ENCODE measurements at places on chromosomes 2 and 18.

DNA sequence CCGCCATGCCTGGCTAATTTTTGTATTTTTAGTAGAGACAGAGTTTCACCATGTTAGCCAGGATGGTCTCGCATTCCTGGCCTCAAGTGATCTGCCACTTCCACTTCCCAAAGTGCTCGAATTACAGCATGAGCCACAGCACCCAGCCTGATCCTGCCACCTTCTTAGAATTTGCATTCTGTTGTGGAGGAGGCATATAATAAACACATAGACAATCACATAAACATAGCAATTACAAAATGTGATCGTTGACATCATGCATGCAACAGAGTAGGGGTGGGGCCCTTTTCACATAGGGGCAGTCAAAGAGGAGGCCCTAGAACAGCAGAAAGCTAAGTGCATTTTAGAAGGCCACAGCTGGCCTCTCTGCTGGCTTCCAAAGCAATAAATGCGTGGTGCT is 39.9 kb upstream of the TSPYL6 start:
- DNase-seq = no peak

- no peak for DNase-seq
These were observed 21.6 kb downstream of the TNS1 start for GRCh38 chr2:217981084-217981730.

DNA sequence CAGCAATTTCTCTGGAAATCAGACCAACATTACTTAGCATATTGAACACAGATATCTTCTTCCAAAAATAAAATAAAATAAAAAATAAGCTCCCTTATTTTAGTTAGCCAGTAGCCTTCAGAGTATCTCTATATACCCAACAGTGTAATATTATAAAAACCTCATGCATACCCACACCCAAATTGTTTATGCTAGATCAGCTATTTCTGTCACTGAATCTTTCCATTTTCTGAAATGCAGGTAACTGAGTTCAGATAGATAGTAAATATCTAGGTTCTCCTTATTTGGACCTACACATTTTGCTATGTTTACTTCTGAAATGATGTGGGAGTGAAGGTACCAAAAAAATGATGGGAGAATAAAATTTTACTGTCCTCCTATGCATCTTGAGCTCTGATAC is 39.9 kb downstream of the TTC21B start:
- DNase-seq = no peak

DNA sequence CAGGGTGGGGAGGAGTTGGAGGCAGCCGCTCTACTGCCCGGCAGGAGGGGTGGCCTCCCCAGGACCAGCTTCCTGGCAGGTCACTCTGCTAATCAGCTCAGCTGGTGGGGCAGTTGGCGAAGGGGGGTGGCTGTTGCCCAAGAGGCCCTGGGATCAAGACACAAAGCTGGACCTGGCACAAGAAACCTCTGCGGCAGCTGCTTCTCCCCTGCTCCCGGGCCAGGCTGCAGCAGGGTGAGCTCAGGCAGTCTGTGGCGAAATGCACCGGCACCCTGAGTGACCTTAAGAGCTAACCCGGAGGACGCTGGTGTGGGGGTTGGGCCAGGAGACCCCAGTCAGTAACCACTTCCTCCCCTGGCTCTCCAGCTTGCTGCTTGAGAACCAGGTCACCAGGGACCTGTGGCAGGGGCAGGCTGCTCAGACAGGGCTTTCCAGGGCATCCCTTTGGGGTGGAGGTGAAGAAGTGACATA is 31.1 kb downstream of the TOGARAM2 start:
- no peak for DNase-seq

- DNase-seq = no peak
These were observed 132.3 kb downstream of the TTC32 start for GRCh38 chr2:19769513-19769912.

DNA sequence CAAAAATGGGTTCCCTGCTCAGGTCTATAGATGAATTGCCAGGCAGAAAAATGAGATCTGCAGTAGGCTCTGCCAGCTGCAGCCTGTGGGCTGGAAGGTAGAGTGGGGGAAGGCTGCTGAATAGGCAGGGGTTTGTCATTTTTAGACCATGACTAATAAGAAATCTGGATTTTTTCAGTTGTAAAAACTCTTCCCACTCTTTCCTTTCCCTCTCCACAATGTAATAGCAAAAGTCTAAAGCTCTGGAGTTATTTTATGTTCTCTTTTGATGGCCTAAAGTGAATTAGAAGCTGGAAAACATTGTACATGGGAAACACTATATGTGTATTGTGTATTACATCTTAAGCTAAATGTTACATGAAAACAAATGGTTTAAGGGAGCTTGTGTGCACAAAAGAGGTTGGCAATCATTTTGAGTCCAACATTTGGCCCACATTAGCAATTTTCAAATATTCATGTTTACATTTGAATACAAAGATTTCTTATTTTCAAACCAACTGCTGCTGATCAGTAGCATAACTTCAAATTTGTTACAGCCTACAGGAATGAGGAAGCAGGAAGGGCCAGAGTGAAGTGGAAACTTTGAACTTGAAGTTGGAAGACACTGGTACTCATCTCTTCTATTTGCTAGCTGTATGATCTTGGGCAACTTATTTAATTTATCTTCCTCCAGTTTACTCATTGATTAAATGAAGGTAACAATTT is 407.1 kb downstream of the SLC4A3 start:
- no peak for DNase-seq

DNA sequence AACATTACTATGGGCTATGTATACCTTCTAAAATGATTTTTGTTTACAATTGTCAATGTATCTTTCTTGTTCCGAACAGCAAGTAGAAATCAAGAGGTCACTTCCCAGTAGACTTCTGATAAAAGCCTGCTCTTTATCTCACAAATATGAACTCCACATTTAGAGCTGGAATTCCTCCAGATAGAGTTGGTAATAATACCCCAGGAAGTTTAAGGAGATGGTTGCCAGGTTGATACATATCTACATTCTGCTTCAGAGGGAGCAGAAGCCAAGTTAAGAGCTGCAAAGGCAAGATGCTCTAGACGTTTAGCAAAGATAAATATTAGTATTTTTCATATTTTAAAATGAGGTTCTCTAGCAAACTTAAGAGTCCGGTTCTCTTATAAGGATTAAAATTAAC is 267.0 kb downstream of the ERBB4 start:
- no peak for DNase-seq

DNA sequence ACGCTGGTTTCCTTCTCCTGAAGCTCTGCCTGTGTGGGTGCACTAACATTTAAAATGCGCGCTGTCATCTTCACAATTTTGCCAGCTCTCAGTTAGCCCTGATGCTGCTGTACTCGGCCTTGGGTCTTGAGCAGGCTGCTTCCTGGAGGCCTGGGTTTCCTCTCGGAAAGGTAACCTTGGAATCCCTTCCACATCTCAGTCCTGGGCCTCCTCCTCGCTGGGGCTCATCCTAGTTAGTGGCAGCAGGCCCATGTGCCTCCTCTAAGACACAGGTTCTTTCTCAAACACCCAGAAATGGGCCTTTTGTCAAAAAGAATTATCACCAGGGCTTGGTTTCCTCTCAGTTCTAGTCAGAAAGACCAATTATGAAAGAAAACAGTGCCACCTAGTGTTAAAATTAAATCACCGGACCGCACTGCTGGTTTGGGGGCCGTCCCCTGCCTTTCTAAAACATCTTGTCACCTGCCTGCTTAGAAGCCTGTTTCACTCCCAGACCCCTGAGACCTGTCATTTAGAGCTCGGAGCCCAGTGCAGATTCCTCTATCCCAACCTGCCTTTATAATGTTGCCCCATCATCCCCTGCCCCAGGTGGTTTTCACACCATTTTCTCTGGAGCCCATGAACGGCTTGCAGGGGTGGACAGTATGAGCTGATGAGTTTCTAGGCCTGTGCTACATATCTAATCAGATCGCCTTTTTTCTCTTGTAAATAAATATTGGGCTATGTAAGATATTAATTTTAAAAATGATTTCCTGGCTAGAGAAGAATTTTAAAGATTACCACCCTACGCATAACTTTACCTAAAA is 42.4 kb downstream of the HK2 start:
- peak; percentile 11 for DNase-seq

DNA sequence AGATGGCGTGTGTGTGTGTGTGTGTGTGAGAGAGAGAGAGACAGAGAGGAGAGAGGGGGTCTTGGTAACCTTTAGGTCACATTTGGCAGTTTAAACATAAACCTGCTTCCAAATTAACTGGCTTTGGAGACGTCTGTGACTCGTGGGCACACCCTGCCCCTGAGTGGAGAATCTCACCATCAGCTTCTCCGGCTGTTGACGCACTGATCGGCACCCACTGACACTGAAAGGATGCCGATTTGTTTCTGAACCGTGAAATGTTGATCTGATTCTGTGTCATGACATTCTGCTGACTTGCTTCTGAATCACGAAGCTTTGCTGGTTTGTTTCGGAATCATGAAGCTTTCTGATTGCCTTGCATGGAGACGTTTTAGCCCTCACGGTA is 114.7 kb downstream of the RTP5 start:
- no peak for DNase-seq

DNA sequence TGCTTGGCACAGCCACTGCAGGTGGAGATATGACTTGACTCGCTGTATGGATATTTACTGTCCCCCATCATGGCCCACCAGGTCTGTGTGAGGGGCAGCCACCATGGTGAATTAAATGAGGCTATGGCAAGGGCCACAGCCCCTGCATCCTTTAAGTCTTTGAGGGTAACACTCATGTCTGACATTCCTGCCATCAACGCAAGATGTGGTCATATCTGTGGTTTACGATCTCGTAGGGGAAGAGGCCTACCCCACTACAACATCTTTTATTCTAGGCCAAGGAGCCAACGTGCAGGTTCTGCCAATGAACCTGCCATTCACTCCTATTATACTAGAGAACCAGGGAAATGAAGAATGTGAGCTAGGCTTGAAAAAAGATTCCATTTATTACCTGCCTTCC is 381.6 kb upstream of the ID2 start:
- DNase-seq = no peak

GRCh38 chr2:173606619-173607248 is 252.1 kb downstream of the CDCA7 start:
- no peak for DNase-seq

DNA sequence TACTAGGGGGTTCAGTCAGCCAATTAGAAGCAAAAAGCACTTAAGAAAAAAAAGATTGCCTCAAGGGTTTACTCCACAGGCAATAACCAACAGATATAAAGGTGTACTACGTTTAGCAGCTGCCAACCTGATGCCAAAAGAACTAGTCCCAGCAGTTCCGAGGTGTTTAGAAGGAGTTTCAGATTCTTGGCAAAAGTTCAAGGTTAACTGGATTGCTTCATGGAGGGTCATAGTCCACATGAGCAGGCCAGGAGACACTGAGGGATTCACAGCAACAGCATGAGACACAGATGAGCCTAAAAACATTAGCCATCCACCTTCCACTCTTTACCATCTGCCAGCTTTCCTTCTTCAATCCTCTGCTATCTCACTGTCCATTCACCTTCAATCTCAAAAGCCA is 4.9 kb upstream of the DNAH7 start:
- DNase-seq = no peak

DNA sequence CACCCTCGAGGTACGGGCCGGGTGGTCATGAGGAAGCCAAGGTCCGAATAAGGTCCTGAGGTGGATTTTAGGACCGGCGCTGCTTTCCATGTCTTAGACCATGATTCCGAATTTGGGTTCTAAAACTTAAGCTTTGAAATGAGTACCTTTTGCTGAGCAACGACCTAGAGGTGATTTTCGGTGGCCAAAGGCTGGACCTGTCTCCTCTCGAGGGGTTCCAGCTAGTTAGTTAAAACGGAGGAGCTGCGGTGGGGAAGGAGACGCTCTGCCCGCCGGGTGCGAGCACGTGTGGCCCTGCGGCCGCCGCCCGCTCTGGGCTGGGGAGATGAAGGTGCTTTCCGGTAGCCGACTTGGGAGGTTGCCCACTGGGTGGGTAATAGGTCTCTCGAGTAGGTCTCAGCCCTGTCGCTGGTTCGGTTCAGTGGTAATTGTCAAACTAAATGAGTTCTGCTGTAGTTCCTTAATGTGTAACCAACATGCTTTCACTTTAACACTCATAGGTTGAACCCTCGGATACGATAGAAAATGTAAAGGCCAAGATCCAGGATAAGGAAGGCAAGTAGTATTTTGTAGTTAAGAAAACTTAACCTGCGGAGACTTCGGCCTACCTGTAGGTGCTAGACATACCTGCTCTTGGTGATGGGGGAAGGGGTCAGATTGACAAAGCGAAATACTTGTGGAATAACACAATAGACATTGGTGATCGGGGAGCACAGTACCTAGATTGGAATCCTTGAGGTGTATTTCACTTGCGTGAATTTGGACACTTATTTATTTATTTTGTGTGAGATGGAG is 572 bp downstream of the RPS27A start:
- peak; percentile 35 for DNase-seq

GRCh38 chr2:241755777-241756176 is 20.8 kb upstream of the GAL3ST2 start:
- no peak for DNase-seq

DNA sequence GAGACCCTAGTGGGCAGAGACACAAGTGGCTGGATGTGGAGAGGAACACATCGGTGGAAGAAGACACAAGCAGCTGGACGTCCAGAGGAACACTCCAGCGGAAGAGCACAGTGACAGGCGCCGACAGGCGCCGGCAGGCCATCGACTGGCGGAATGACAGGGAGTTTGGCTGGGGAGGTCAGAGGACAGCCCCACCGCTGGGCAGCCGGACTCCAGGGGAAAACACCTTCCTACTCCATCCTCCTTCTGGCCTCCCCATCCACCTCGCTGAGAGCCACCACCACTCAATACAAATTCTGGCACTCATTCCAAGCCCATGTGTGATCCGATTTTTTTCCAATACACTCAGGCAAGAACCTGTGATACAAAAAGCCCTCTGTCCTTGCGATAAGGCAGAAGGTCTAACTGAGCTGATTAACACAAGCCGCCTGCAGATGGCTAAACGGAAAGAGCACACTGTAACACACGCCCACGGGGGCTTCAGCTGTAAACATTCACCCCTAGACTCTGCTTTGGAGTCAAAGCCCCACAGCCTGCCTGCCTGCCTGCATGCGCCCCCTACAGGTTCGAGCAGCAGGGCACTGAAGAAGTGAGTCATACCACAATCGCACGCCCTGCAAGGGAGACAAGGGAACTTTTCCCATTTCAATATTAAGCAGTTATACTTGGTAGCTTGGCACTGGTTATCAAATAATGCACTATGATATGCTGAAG is 50.2 kb upstream of the LRP1B start:
- DNase-seq = no peak
